ENCODE measurements at places on chromosomes 11 and 22. TPM values are rescaled to one million over a fixed set of nuclear protein-coding genes. Genes with fewer than 3 reads are reported as not detected.

C11orf42 gene
- not detected for total RNA-seq

DNA sequence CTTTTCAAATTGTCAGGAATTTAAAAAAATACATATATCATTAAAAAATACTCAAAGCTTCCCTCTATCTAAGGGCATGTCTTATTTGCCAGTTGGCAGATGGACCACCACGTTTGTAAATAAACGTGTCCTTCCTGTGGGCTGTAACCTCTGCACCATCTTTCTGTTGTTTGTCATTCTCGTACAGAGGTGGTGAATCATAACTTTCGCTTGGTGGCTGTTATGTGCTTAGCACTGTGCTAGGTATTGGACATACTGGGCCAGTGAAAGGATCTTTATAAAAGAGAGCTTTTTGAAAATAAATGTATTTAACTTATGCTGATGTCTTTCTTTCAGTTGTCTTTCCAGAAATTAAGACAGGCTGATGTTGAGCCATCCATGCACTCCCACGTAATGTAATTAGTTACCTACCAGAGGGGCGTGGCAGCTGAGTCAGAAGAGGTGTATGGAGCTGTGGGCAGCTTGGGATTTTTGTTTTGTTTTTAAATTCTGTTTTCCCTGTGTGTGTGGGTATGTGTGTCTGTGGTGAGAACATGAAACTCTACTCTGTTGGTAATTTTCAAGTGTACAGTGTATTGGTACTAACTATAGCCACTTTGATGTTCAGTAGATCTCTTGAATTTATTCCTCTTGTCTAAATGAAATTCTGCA, 62.7 kb downstream of the TECTA start:
- DNase-seq: no peak

- no peak for DNase-seq
These were observed 213.6 kb downstream of the DBX1 start for GRCh38 chr11:19946681-19947080.

DNA sequence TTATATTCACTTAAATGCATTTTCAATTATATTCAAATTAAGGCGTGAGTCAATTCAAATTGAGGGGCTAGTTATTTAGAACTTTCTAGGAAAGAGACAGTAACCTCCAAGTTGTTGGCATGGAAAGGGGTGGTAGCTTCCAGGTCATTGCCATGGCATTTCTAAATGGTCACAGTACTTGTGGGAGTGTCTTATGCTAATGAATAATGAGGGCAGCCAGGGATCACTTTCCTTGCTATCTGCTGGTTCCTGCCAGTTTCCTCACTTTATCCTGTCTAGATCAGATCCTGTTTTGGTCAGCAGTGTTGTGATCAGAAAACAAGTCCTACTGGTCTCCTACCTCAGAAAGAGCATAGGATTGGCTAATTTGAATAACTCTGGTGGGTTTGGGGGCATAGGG, 21.8 kb upstream of the RNASEH2C start:
- DNase-seq: no peak

DNA sequence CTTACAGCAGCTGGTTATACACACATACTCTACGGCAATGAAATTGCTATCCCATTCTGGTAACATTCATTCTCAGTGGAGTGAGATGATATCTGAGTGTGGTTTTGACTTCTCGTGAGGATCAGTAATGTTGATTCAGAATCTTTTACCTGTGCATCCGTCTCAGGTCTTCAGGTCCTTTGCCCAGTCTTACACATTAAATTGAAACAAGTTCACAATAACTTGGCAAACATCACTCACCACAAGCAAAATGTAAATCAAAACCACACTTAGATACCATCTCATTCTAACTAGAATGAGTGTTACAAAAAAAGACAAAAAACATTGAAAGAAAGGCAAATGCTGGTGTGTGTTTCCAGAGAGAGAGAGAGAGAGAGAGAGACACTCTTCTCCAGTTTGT, 14.0 kb downstream of the RGL4 start:
- no peak for DNase-seq

HBG1 gene
- total RNA-seq: not detected

MMP12 gene
- not detected for total RNA-seq

KCNC1 gene
- not detected for total RNA-seq

MS4A3 gene
- total RNA-seq: not detected

GRCh38 chr11:61636676-61637075, 43.5 kb upstream of the DAGLA start:
- DNase-seq: no peak

SAA4 gene
- 0.22 TPM for total RNA-seq

GRCh38 chr11:10680956-10681487, 12.5 kb downstream of the IRAG1 start:
- DNase-seq: no peak

GRCh38 chr11:33735271-33736147, 714 bp downstream of the CD59 start:
- no peak for DNase-seq

- DNase-seq: no peak
These were observed 1065.2 kb upstream of the CNTN5 start for GRCh38 chr11:97955595-97955994.

DNA sequence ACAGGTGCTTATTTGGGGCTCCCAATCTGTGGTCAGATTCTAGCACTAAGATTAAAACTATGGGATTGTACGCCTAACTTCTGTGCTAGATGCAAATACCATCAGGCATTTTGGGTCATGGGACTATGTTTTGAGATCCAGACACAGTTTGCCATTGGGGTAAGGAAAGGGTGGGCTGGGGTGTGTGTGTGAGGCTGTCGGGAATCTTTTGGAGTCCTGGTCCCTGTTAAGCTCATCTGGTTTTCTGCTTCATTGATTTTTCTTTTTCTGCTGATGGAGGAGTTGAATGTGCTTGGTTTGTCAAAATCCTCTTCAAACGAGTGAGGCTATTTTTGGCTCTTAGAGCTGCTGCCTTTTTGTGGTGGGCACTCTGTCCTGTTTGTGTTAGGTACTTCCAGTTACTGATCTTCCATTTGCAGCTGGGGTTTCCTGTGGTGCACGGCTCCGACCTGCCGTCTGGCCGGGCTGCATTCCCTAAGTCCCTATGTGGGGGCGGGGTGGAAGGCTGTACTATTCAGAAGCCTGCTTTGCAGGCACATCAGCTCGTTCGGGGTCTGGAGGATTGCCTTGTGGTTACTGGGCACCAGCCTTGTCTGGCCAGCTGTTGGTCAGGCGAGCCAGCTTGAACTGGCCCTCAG, 2.9 kb downstream of the BCR start:
- DNase-seq: no peak

ZFPL1 gene
- total RNA-seq: 59.0 TPM

DNA sequence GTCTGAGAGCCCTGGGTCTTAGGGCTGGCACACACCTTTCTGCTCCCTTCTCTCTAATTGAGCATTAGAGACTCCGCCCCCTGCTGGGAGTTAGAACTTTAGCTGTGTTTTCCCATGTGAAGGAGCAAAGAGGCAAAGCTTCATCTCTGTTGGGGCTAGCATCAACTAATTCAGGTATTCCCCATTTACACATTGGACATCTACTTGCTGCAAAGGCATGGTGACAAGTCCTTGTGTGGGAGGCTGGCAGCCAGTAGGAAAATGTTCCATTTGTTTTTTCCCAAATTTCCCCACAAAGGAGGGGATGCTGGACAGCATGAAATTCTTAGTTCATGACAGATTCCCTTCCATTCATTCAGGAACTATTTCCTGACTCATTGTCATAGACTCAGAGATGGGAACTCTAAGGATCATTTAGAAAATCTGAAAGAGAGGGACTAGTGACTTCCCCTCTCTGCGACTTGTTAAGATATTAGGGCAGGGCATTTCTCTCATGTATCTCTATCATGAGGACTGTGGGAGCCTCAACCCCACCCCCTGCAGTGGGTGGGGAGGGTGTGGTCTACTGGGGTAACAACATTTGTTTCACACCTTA, 3.6 kb downstream of the CD44 start:
- no peak for DNase-seq

UNC93B1 gene
- total RNA-seq: 37.4 TPM

DNA sequence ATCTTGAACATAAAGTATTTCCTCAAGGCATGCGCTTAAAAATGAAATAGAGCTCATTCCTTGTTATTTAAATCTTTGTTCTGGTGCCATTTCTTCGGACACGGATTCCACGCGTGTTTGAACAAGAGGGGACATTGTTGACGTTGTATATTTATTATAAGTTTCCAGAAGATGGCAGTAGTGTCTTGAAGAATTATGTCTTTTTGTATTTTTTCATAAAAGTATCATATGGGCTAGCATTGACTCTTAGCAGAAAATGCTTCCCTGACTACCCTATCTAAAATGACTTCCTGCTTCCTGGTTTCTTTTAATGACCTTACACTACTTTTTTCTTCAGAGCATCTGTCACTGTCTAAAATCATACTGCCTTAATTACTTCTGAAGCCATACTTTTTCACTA, 20.4 kb downstream of the BIRC2 start:
- DNase-seq: no peak

SLC25A45 gene
- 1.2 TPM for total RNA-seq

- no peak for DNase-seq
These were observed 8.5 kb upstream of the ZNRF3 start for GRCh38 chr22:28874811-28875320.

CCDC88B gene
- total RNA-seq: 4.8 TPM

FAM83F gene
- total RNA-seq: 3.3 TPM

CBX7 gene
- 5.8 TPM for total RNA-seq

- no peak for DNase-seq
These were observed 112.1 kb downstream of the RPL27A start for GRCh38 chr11:8794677-8795103.

DNA sequence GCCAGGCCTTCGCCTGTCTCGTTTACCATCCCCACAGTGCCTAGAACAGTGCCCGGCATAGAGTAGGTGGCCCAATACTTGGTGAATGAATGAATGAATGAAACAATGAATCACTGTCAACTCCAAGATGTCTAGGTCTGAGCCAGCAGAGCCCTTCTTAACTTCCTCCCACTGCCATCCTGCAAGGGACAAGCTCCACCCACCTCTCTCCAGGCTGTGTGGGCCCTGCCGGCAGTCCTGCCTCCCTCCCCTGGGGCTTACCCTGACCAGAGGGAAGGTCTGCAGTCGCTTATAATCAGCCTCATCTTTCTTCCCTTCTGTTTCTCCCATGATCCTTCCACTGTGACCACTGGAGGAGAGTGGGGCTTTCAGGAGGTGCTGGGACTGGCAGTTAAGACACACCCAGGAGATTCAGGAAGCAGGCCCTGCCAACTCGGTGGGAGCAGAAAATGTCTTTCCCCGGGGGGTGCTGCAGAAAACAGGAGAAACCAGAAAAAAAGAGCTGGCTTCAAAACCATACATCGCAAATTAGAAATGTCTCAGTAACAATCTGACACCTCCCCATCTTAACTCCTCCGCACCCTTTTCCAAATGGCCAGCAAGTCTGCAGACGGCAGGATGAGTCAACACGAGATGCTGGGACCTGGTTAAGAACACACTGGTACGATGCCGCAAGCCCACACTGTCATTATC, 11.4 kb downstream of the DNAL4 start:
- no peak for DNase-seq

KRTAP5-4 gene
- total RNA-seq: not detected

- DNase-seq: no peak
These were observed 826.3 kb downstream of the DLG2 start for GRCh38 chr11:84800755-84801346.

MMP1 gene
- total RNA-seq: 3.8 TPM

- DNase-seq: no peak
These were observed 43.7 kb downstream of the PIWIL3 start for GRCh38 chr22:24730864-24731263.

- no peak for DNase-seq
These were observed 511.2 kb upstream of the RAG2 start for GRCh38 chr11:37109286-37109585.

GRCh38 chr11:63240791-63241379, 2.5 kb downstream of the SLC22A25 start:
- no peak for DNase-seq

RASGRP2 gene
- not detected for total RNA-seq

OR5A1 gene
- total RNA-seq: not detected

PLAAT2 gene
- total RNA-seq: not detected

DNA sequence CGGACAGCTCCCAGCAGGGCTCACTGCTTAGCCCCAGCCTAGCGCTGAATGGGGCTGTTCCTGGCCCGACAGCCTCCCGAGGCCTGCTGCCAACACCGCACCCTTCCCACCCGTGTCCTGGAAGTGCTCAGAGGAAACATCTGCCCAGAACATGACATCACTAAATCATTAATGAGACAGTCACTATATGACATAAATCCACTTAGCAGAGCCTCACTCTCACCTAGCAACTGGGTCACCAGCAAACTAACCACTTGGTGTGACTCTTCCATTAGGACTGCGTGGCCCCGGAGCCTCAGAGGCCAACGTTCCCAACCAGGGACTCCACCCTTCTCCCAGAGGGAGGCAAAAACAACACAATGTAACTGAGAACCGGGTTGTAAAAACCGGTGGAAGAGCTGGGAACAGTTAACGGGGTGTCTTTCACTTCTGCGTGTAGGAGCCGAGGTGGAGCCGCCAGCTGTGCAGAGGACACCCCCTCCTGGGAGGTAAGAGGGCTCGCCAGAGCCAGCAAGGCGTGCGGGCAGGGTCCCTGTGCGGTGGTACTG, 21.4 kb upstream of the PACSIN2 start:
- DNase-seq: no peak

GRCh38 chr22:49764127-49764581, 63.5 kb downstream of the BRD1 start:
- DNase-seq: no peak

GLB1L3 gene
- 0.17 TPM for total RNA-seq

- DNase-seq: no peak
These were observed 39.0 kb downstream of the QSER1 start for GRCh38 chr11:32931606-32932005.

GRCh38 chr11:110474578-110474977, 44.8 kb downstream of the FDX1 start:
- no peak for DNase-seq

DNA sequence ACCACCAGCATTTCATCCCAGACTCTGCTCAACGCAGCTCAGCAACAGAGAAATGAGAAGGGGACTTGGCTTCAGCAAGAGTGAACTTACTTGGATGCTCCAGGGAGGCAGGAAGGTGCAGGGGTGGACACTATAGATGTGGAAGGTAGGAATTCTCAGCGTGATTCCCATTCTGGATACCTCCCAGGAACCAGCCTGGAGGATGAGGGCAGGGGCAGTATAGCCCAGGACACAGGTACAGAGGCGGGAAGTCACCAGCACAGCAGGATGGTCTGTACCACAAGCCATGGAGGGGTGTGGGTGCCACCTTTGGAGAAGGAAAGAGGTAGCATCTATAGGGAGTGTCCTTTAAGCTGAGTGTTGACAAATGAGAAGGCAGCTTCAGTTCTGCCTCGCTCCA, 1275.2 kb downstream of the TBC1D22A start:
- no peak for DNase-seq

GRCh38 chr11:102457865-102458264, 5.3 kb upstream of the TMEM123 start:
- DNase-seq: no peak

- DNase-seq: no peak
These were observed 10.8 kb downstream of the YPEL4 start for GRCh38 chr11:57638811-57639320.

Measured in epithelial cell of proximal tubule (primary cell).